M059J (cell line): ENCODE measurements at places on chromosomes 3 and 15. TPM values are rescaled to one million over a fixed set of nuclear protein-coding genes. Genes with fewer than 3 reads are reported as not detected.

- DNase-seq: peak; percentile 24
These were observed 272.2 kb upstream of the CHRNA7 start for GRCh38 chr15:31758126-31758525.

DNA sequence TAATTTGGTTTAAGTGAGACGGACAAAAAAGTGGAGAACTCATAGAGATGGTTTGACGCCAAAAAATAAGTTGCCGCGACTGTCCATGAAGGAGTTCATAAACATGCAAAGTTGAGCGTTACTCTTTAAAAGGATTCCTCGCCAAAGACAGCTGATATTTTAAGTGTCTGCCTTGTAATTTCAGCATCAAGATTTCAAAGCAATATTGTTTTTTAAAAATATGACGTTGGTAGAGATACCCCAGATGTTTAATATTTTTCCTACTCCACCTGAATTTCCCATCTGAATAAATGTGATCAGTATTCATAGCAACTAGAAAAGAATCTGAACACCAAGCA lies 155.0 kb downstream of the TUSC7 start:
- DNase-seq: no peak

ITIH4 gene
- 0.02 TPM in 1 of 2 replicates, not detected in the other for total RNA-seq

DNA sequence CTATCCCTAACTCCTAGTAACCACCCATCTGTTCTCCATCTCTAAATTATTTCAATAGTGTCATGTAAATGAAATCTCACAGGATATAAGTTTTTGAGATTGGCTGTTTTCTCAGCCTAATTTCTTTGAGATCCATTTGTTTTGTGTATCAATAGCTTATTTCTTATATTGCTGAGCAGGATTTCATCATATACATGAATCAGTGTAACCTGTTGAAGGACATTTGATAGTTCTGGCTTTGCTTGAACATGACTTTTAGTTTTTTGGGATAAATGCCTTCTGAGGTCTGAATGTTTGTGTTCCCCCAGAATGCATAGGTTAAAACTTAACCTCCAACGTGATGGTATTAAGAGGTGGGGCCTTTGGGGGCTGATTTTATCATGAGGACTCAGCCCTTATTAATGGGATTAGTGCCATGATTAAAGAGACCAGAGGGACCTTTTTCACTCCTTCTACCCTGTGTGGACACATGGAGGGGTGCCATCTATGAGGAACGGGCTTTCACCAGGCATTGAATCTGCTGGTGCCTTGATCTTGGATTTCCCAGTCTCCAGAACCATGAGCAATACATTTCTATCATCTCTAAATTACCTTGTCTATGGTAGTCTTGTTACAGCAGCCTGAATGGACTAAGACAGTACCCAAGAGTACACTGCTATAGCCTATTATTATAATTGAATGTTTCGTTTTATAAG lies 118.3 kb downstream of the FNDC3B start:
- no peak for DNase-seq

SNRPN gene
- total RNA-seq: 132 and 161 TPM in 2 replicates

DNA sequence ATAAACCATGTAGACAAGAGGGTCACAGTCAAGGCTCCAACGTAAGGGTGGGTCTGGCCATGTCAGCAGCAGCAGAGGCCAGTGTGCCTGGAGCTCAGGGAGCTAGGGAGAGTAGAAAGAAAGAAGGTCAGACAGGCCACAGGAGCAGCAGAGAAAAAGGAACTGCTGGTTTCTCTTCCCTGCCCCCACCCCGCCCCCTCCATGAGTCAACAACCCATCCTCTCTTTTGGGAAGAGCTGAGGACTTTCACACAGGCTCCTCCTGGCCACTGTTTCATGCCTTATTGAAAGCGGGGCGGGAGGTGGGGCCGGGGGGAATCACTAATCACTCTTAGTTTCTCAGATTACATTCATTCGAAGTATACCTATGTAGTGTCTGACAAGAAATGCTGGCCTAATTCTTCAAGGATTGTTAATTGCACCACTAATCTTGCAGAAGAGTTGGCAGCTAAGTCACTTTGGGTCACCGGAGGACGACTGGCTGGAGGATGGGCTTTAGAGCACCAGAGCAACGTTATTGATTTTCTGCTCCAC lies 9.1 kb upstream of the SCG3 start:
- no peak for DNase-seq

DNA sequence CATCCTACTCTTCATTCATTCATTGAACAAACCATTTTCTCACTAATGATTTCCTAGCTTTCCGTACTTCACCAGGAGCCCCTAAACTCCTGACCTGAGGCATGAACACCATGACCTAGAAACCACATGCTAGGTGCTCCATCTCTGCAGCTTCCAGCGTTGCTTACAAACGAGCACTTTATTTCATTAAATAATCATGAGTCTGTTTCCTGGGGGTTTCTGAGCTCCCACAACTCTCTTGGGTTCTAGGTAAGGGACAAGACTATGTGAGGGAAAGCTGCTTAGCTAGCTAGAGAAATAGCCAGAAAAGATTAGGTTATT lies 1.3 kb downstream of the MAP2K1 start:
- DNase-seq: no peak

DNA sequence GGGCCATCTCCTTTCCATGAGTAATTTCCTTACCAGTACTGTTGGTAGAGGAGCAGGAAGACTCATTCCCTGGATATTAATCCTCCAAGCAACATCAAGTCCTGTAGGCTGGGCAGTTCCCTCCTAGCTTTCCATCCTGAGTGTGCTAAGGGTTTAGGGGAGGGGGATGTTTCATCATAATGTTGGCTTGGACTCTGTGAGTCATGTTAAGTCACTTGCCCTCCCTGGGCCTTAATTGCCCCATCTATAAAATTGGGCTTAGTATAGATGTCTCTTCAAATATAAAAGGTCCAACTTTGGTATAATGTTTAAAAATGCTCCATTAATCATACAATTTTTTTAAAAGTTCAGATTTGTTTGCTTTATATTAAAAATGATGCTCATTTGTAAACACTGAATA lies 52.7 kb downstream of the TLE3 start:
- peak; percentile 29 for DNase-seq

GRCh38 chr15:57236561-57237300 lies 139.6 kb upstream of the CGNL1 start:
- no peak for DNase-seq

- DNase-seq: no peak
These were observed 221.2 kb upstream of the ADAMTS9 start for GRCh38 chr3:64909011-64909410.

PP2D1 gene
- not detected in 2 replicates for total RNA-seq

- DNase-seq: no peak
These were observed 191.9 kb downstream of the ADAMTS9 start for GRCh38 chr3:64495781-64496334.

DNA sequence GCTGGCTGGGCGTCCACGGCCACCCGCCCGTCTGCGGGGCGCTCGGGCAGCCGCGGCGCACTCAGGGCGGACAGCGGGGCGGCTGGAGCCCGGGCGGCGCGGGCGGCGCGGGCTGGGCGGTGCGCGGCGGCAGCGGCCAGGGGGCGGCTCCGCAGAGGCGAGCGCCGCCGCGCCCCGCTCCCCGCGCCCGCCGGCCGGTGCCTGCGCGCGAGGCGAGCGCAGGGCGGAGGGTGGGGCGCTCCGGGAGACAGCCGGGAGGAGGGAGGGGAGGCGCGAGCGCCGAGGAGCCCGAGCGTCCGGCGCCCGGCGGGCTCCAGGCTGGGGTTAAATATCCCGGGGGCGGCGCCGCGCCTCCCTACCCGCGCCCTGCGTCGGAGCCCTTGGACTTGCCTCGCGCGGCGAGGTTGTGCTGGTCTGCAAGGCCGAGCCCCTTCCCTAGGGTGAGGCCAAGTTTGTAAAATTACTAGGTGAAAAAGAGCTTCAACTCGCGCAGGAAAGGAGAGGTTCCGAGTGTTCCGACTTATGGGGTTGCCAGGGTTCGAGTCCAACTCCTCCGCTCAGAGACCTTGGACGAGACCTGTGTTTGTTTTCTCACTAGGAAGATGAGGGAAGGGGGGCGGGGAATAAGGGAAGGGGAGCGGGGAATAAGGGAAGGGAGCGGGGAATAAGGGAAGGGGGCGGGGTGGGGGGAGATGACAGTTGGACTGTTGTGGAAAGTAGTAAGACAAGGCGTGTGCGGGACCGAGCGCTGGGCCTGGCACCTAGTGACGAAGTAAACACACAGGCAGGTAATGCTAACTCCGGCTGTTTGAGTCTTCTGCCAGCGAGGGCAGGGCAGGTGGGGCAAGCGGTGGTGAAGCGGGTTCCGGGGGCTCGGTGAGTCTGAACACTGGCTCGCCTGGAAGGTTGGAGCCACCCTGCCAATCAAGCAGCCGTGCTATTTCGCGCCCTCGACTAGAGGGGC lies at the start of gene TNFAIP8L3:
Gene TNFAIP8L3 (minus strand): TSS at position 301 of the 964 bp plus-strand sequence. CDS start 311 bp downstream, outside the sequence.
- DNase-seq: no peak

- no peak for DNase-seq
These were observed 116.3 kb upstream of the NPHP3 start for GRCh38 chr3:132838477-132838876.

DNA sequence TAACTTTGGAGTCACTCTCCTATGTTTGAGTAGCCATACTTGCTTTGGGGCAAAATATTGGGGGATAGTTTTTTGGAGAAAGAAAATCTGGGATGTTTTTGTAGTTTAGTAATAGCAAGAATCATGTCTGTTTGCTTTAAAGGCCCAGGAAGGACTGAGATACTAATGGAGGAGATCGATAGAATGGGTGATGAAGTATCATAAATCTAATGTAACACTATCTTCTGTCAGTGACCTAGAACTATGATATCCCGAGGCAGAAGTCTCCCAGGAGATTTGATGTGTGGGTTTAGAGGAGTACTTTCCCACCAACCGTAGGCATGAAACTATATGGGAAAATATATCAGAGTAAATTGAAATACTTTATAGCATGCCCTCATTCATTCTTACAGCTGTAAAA lies 21.0 kb upstream of the NFKBIZ start:
- DNase-seq: no peak

DNA sequence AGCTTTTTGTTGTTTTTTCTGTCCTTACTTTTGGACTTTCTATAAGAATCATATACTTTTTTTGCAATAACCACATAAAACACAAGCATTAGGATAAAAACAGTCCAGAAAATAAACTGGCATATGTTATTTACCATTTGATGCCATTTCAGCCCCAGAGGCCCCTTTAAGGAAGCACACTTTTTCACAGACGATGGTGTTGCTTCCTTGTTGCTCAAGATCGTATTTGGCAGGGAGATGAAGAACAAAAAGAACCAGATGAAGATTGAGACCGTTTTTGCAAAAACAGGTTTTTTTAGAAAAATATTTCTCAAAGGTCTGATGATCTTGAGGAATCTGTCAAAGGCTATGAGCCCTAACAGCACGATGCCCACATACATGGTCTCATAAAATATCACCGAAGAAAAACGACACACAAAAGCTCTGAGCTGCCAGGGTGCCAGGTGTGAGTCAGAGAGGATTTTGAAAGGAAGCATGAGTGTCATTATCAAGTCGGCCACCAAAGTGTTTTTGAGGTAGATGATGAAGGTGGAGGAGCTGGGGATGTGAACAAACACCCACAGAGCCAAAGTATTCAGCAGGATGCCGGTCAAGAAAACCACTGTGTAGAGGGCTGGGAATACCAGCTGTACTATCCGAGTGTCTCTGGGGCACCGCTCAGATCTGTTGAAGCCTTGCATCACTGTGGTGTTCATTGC lies 902 bp downstream of the P2RY13 start:
- peak; percentile 59 for DNase-seq

- no peak for DNase-seq
These were observed 67.9 kb downstream of the UNC13C start for GRCh38 chr15:54046093-54046492.

DNA sequence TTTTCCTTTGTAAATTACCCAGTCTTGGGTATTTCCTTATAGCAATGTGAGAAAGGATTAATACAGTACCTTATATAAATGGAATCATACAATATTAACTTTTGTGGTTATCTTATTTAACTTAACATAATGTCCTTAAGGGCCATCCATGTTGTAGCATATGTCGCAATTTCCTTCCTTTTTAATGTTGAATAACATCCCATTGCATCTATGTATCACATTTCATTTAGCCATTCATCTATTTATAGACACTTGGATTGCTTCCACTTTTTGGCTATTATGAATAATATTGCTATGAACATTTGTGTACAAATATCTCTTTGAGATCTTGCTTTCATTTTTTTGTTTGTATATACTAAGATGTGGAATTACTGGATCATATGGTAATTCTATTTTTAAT lies 342.2 kb downstream of the PDCD6IP start:
- DNase-seq: no peak

- DNase-seq: no peak
These were observed 41.4 kb upstream of the GLCE start for GRCh38 chr15:69119001-69119400.

DNA sequence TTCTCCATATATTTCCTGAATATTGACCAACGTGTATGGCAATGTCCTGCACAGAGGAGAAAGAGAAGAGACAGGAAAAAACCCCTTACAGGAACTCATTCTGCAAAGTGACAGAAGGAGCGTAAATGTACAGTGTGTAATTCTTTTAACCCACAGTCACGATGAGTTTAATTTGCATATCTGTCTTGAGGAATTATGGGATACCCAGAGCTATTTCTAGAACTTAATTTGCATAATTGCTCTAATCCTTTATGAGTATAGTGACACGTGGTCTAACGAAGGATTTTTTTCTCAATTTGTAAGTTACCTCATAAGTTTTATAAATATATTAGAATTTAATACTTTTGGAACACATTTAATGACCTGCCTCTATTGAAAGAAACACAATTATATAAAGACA lies 9.8 kb downstream of the GPR27 start:
- DNase-seq: no peak

GRCh38 chr3:169818316-169818715 lies 5.6 kb upstream of the LRRC34 start:
- DNase-seq: peak; percentile 29

DNA sequence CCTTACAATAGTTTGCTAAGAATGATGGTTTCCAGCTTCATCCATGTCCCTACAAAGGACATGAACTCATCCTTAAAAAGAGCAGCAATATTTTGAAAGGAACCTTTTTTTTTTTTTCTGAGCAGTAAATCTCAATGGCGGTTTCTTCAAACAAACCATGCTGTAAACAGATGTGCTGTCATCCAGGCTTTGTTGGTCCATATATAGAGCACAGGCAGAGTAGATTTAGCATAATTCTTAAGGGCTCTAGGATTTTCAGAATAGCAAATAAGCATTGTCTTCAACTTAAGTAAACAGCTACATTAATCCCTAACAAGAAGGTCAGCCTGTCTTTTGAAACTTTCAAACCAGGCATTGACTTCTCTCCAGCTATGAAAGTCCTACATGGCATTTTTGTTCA lies 334.2 kb downstream of the SLC9A9 start:
- DNase-seq: no peak

DNA sequence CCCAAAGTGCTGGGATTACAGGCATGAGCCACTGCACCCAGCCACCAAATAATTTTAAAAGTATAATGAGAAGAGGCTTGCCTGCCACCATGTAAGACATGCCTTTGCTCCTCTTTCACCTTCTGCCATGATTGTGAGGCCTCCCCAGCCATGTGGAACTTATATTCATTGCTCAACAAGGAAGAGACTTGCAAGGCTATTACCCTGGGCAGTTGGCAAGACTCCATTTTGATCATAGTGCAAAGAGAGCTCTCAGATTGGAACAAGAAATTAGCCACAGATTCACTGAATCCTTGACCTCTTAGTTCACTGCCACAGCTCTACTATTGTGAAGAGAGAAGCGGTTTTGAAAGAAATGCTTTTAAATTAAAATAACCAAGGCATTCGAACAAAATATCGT lies 6.1 kb downstream of the SCAP start:
- DNase-seq: no peak

GRCh38 chr15:25667829-25668228 lies 195.3 kb downstream of the ATP10A start:
- DNase-seq: no peak
